ENCODE measurements at places on chromosomes 2 and 18.

GRCh38 chr2:230459216-230459615 is 43.2 kb downstream of the SP100 start:
- no peak for DNase-seq

GRCh38 chr2:240564561-240565332 is 3.5 kb upstream of the RNPEPL1 start:
- no peak for DNase-seq

DNA sequence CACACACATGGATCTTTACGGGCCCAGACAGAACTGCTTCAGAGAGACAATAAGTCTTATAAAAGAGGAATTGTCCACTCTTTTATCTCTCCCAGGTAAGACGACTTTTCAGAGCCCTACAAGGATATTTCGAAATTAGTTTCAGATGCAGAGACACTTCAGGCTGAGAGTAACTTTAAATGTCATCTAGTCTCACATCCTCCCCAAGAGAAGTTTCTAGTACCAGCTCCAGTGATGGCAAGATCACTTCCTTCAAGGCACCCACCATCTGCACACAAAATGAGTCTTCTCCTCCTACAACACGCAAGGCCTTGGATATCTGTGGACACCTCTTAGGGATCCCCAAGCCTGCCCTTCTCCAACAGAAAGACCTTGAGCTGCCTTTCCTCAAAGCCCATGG is 39.0 kb upstream of the KLHL29 start:
- DNase-seq = no peak

DNA sequence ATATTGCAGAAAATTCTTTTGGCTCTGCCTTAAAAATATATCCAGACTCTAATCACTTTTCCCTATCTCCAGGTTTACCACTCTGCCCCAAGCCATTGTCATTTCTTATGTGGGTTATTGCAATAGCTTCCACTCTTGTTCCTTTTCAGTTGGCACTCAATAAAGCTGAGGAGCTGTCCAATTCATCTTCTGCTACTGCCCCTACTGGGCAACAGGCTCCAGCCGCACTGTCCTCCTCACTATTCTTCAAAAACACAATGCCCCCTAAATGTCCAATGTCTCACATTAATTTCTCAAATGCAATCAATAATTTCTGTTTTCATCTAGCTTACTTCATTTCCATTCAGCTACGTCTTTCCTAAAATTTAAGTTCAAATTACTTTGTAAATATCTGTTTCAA is 1262.5 kb upstream of the CDH2 start:
- no peak for DNase-seq

DNA sequence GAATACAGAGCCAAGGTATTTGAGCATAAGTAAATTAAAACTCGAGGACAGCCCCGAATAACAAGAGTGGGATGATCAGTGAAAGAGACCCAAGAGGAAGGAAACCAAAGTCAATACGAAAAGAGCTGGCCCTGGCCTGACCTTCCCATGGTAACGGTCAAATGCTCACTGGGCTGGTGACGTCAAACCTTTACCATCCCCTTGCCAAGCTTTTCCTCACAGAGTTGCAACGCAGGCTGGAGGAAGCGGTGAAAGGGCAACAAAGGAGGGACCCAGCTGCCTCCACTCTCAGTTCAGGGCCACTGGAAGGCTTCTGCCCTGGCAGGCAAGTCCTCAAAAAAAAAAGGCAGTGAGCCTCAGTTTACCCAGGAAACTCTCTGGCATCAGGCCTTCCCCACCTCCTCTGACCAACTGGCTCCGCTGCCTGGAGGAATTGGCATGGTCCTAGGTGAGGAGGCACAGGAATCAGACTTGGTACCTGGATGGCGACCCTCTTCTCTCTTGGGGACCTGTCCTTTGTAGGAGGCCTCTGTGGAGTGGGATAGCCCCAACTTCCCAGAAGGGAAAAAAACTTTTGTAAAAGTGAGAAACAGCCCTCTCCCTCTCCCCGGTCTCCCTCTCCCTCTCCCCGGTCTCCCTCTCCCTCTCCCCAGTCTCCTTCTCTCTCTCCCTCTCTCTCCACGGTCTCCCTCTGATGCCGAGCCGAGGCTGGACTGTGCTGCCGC is 212.4 kb downstream of the ANAPC1 start:
- DNase-seq = no peak

DNA sequence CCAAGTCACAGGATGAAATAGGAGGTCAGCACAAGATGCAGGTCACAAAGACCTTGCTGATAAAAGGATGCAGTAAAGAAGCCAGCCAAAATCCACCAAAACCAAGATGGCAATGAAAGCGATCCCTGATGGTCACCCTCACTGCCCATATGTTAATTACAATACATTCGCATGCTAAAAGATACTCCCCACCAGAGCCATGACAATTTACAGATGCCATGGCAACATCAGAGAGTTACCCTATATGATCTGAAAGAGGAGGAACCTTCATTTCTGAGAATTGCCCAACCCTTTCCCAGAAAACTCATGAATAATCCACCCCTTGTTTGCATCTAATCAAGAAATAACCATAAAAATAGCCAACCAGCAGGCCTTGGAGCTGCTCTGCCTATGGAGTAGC is 709.8 kb downstream of the METTL4 start:
- DNase-seq = no peak

DNA sequence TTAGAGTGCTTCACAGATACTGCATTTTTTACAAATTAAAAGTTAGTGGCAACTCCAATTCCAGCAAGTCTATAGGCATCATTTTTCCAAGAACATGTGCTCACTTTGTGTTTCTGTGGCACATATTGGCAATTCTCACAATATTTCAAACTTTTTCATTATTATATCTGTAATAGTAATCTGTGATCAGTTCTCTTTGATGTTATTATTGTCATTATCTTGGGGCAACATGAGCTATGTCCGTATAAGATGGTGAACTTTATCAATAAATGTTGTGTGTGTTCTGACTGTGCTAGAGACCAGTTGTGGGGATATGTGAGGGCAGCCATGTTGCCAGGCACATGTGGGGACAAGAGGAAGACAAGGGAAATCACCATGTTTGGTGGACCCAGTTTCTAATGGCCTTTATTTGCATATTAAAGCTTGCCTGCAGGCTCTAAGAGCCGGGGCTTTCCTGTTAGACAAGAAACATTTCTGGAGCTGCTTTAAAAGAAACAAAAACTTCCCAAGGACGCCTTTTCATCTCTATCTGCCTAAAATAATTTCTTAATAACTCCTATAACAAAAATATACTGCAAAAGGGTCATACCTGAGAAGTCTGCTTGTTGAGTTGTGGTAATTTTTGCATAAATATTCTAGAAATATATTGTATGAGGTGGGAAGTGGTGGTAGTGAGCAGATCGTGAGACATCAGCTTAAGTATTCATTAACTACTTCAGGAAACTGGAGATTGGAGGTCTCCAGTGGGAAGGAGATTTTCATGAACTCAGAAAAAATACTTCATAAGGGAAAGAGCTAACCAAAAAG is 37.2 kb downstream of the KYNU start:
- DNase-seq = no peak

- DNase-seq = no peak
Observed at GRCh38 chr2:207868855-207869596, 99.3 kb upstream of the FZD5 start.

GRCh38 chr2:230922951-230923717 is 1.9 kb downstream of the GPR55 start:
- DNase-seq = no peak

GRCh38 chr18:36035253-36035652 is 32.1 kb downstream of the RPRD1A start:
- peak; percentile 35 for DNase-seq

GRCh38 chr2:2108756-2109155 is 222.3 kb downstream of the MYT1L start:
- no peak for DNase-seq

GRCh38 chr2:13067508-13067907 is 350.8 kb downstream of the TRIB2 start:
- no peak for DNase-seq

GRCh38 chr2:34012715-34013302 is 413.7 kb upstream of the FAM98A start:
- DNase-seq = peak; percentile 24

- DNase-seq = peak; percentile 69
Observed at GRCh38 chr2:30686000-30686399, 121.2 kb downstream of the CAPN13 start.

DNA sequence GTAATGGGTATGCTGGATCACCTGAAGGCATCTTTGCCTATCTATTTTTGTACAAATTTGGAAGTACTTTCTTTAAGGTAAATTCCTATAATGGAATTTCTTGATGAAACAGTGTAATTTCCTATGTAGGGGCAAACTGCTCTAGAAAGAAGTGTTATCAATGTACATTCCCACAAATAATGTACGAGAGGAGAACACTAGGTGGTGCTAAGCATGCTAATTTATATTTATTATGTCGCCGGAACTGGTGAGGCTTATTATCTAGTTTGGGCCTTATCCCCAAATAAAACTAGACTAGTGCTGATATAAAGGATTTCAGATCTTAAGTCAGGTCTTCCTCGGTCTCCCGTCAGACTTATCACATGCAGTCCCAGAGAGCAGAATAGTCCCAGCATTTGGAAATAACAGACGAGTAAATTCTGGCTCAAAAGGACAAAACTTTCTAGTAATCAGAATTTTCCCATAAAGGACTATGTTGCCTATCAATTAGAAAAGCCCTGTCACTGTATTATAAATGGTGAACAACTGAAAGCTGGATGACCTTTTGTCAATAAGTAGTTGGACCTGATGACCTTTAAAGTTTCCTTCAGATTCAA is 86.9 kb upstream of the RBBP8 start:
- no peak for DNase-seq

DNA sequence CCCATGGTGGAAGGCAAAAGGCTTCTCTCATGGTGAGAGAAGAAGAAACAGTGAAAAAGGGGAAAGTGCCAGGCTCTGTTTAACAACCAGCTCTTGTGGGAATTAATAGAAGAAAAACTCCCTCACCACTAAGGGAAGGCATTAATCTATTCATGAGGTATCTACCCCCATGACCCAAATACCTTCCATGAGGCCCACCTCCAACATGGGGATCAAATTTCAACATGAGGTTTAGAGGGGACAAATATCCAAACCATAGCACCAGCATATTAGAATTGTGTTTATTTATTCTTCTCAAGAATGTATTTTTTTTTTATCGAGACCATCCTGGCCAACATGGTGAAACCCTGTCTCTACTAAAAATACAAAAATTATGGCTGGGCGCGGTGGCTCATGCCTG is 4.9 kb upstream of the CFLAR start:
- DNase-seq = no peak

DNA sequence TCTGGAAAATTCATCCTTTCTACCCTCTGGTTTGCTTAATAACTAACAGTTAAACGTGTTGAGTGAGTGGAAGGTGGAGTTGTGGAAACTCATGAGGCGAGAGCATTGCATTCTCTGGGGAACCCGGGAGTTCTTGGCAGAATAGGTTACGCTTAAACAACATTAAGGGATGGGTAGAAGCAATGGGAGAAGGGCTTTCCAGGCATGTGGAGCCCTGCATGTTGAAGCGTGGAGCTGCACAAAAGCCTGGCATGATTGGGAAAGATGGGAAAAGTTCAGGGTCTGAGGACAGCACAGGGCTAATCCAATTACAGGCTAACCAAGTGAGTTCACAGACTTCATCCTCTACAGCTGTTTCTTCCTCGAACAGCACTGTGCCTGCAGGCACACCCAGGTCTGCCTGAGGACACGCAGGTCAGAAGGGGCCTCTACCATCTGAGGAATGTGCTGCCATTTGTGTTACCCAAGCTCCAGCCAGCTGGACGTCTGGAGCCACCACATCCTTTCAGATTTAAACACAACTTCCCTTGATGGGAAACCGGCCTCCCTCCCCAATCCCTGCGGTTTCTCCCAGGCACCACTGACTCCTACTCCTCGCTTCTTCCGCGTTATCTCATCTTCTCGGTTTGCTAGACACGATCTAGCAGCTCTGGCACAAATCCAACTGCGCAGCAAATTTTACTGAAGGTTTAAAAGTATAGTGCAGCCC is 164.2 kb downstream of the ANTXR1 start:
- no peak for DNase-seq

GRCh38 chr18:3878401-3878800 is 428.4 kb downstream of the TGIF1 start:
- DNase-seq = no peak

DNA sequence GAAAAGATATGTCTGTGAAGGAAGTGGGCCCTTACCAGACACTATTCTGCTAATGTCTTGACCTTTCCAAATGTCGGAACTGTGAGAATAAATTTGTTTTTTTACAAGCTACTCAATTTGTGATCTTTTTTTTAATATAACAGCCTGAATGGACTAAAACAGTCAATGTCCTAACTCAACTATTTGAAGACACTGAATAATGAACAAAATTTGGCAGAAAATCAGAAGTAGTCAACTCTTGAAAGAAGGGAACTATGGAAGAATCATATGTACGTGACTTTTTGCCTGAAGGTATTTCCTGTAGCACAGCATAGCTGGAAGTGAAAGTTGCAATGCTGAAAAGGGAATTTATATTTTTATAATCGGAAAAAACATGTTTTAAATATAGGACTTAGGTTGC is 351.8 kb upstream of the TFPI start:
- DNase-seq = no peak

DNA sequence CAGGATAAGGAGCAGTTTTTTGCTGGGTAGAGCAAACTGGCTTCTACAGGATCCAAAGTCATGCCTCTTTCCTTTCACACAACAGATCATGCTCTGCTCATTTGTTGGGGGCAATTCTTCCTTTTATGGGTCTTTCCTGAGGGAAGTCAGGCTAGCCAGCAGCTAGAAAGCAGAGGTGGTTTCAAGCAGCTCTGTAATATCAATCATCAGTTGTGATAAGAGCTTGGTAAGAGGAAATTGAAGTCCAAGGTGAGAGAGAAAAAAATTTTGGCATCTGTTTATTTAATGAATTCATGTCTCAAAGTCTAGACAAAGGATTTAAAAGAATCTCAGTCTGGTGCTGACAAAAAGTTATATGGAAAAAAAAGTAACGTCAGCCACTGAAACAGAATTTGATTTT is 6.2 kb downstream of the TMEM87B start:
- DNase-seq = no peak

- DNase-seq = no peak
Observed at GRCh38 chr2:224982910-224983711, 59.2 kb downstream of the DOCK10 start.

DNA sequence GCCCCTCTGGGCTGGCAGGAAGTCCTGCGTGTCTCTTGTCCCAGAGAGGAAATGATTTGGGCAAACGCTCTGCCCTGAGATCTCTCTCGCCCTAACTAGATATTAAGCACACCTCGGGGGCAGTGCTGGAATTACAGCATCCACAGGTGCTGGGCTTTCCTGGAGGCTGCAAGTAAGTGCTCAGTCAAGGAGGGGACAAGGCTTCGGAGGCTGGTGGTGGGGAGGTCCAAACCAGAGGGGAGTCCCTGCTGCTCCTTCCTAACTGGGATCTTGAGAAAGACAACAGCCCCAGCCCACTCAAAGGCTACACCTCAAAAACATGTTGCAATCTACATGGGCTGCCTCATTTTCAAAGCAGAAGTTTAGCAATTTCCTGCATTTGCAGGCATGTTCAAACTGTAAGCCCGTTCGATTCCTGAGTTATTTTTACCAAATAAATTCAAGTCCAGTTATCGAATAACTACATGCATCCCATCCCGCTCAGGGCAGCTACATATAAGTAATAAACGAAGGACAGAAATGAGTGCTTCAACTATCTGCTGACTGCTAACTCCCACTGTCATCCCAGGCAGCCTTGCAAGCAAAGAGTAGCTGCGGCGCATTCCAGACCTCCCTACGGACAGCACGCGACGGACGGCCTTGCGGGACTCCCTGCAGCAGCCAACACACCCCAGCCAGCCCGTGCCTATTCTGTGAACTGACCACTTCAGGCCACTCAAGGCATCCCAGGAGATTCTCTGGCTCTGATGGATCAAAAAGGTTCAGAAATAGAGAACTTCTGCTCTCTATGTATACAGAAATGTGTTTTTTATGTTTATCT is 27.5 kb downstream of the ZNF516 start:
- DNase-seq = no peak
